ENCODE measurements at places on chromosomes 7 and 10. TPM values are rescaled to one million over a fixed set of nuclear protein-coding genes. Genes with fewer than 3 reads are reported as not detected.

Gene CPSF4
- total RNA-seq, result 17.2 TPM

Gene ZNF488
- total RNA-seq, result 2.0 TPM

Gene GLCCI1
- 36.6 TPM for total RNA-seq

Gene CUZD1
- 0.98 TPM for total RNA-seq

Gene ASB4
- under 0.01 TPM for total RNA-seq

Gene IGF2BP3
- total RNA-seq, result 37.9 TPM

Gene PKD2L1
- total RNA-seq, result 0.25 TPM

Gene MSMB
- not detected for total RNA-seq

Gene LAMB1
- 29.5 TPM for total RNA-seq

Gene MINDY4
- 2.7 TPM for total RNA-seq
